OCI-M1 (cell line): ENCODE measurements at places on chromosomes 13 and 19.
A peak's percentile ranks its signal among the peaks of the same experiment; 100 is the strongest.

- DNase-seq, result no peak
Observed at GRCh38 chr19:6458695-6459261, 814 bp downstream of the SLC25A23 start.

- DNase-seq, result no peak
Observed at GRCh38 chr13:97263160-97263559, 41.0 kb downstream of the MBNL2 start.

DNA sequence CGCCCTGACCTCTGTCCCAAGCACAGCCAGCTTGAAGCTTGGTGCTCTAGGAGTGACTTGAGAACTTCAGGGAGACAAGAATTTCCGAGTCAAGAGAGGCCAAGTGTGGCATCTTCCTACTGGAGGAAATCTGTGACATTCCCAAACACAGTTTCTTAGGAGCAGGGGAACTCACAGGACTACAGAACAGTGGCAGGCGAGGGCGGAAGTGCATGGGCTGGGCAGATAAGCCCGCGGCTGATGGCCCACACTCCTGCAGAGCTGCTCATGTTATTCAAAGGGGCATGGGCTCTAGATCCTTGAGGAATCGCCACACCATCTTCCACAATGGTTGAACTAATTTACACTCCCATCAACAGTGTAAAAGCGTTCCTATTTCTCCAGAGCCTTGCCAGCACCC, 168.8 kb downstream of the KATNAL1 start:
- peak; percentile 8 for DNase-seq

DNA sequence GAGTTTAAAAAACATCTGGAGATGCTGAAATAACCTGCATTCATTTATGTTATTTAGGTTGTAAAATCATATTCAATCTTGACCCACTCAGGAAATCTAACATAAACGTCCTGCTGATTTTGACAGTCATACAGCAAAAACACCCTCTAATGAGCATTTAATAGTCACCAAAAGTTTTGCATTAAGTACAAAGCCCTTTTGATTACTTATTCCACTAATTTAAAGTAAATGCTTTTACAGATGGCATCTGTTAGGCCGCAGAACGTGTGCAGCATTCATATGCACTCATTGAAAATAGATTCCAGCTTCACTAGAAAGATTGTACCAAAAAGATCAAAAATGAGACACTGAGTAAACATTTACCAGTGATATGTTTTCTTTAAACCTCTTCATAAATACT, 1295.1 kb downstream of the EFNB2 start:
- DNase-seq, result no peak

DNA sequence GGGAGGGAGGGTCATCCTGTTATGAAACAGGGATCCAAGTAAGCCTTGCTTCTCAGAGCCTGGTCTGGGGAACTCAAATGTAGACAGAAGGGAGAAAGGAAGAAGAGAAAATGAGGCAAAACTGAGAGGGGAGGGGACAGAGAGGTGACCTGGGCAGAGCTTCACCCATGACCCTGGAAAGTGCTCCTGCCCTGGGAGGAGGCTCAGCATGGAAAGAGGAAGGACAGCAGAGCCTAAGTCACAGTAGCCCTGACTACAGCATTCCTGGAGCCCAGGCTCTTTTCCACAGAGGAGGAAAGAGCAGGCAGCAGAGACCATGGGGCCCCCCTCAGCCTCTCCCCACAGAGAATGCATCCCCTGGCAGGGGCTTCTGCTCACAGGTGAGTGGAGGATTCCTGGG, at the start of gene CEACAM3:
CEACAM3 (plus strand) TSS at position 226 of the 400 bp plus-strand sequence; CDS start at position 317, 91 bp downstream.
- DNase-seq, result no peak

DNA sequence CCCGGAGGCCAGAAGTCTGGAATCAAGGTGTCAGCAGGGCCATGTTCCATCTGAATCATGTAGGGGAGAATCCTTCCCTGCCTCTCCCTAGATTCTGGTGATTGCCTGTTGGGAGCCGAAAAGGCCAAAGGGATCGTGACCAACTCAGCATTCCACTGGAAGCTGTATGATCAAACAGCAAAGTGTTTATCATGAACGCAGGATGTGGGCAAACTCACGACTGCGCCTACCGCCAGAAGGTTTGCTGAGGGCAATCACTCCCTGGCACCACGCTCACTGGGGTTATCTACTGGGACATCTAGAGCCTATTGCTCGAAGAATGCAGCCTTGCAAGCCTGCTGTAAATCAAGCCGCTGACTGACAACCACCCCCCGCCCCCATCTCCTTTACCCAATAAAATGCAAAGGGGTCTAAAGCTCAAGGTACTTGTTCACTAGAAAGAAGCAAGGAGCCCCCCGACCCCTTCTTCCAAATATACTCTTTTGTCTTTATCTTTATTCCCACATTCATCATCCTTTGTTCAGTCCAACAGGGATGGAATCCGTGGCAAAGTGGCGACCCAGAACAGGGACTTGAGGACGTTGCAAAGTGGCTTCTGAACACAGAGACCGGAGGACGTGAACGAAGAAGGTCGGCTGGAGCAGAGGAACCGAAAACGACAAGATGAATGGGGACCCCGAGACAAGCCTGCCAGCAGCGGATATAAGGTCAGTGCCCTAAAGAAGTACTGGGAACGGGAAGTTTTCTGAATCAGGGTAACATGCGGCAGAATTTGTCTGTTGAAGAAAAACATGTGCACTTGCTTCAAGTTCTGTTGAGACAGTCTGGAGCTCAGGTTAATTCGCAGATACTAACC, 16.8 kb downstream of the CLEC4M start:
- DNase-seq, result no peak

DNA sequence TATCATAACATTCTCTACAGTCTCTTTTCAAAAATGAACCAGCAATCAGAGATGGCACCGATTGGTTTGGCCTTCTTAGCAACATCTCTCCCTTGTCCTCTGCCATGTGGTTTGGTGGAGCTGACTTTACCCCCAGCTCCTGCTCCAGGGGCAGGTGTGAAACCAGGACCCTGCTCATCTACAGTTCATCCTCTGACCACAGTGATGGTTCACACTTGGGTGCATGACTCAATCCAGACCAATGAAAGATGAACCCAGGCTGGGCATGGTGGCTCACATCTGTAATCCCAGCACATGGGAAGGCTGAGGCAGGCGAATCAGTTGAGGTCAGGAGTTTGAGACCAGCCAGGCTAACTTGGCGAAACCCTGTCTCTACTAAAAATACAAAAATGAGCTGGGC, 33.6 kb upstream of the FFAR2 start:
- DNase-seq, result no peak

DNA sequence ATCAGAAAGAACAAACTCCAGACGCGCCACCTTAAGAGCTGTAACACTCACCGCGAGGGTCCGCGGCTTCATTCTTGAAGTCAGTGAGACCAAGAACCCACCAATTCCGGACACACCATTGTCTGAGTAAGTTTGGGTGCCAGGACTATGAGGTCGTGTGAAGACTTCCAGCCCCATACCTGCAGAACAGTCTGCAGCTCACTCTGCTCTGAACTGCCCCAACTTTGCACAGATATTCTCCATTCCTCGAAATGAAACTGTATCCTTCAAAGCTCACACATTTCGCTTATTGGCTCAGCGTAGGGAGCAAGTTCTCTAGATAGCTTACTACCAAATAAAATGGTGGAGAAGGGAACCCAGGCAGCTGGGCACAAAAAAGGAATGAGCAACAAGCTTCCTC, 2.6 kb upstream of the CYP4F2 start:
- no peak for DNase-seq

- DNase-seq, result peak; percentile 84
Observed at GRCh38 chr13:46831588-46832194, 34.7 kb upstream of the ESD start.

DNA sequence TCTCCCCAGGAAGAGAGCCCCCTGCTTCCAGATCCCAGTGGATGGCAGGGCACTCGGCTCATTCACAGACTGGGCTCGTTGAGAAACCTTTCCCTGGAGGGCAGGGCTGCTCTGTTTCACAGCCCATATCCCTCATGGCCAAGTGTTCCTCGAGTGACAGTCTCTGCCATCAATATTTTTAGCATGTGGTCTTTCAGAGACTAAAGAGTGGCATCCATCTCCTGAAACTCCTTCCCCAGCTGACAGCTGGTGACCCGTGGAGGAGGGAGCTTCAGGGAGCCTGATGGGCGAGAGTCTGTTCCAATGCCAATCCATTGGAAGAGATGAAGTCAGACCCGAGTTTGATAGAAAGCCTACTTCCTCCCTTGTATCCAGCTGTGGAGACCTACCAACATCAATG, 30.7 kb upstream of the ALOX5AP start:
- no peak for DNase-seq

DNA sequence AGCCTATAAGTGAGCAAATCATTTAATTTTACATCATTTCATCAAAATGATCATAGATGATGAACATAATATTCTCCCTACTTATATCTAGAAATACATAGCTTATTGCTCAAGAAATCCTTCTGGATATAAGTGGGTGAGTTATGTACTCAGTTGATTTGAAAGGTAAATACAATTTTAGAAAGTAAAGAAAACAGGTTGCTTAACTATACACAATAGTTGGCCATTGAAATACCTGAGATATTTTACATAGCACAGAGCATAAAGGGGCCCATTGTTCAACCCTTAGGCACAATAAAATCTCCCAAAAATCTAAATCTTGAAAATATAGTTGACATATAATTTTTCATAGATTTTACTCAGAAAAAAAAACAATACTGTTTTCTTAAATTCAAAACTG, 782.0 kb upstream of the KLHL1 start:
- no peak for DNase-seq

- no peak for DNase-seq
Observed at GRCh38 chr19:17872251-17873001, 681 bp downstream of the SLC5A5 start.
